ENCODE measurements at places on chromosomes 6 and 20.
A peak's percentile ranks its signal among the peaks of the same experiment; 100 is the strongest.

GRCh38 chr6:38784506-38785235, 69.6 kb downstream of the DNAH8 start:
- no peak for DNase-seq

GRCh38 chr20:36585410-36586125, 12.2 kb downstream of the TGIF2 start:
- no peak for DNase-seq

DNA sequence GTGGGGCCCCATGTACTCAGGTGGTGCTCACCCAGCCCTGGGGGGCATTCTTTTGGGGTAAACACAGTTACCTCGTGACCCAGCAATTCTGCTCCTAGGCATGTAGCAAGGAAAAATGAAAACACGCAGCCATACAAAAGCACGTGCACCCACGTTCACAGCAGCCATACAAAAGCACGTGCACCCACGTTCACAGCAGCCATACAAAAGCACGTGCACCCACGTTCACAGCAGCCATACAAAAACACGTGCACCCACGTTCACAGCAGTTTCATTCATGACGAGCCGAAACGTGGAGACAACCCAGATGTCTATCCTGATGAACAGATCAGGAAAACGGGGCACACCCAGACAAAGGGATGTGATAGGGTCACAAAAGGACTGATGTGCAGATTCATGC, 57.1 kb downstream of the YTHDF1 start:
- no peak for DNase-seq

DNA sequence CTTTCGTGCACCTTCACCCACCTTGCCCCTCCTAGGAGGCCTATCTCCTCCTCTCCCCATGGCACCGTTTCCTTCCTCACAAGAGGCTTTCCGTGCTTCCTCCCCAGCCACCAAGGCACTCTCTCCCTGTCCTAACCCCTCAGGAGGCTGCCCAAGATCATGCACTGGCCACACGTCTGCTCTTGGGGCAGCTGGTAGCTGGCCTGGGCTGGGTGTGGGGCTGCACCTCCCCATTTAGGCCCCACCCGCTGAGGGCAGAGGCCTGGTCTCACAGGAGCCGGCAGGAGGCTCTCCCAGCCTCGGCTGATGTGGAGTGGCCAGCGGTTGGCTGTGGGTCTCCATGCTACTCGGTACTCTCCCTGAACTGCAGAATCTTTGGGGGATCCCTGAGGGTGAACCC, 13.6 kb downstream of the NOL4L start:
- DNase-seq: no peak

DNA sequence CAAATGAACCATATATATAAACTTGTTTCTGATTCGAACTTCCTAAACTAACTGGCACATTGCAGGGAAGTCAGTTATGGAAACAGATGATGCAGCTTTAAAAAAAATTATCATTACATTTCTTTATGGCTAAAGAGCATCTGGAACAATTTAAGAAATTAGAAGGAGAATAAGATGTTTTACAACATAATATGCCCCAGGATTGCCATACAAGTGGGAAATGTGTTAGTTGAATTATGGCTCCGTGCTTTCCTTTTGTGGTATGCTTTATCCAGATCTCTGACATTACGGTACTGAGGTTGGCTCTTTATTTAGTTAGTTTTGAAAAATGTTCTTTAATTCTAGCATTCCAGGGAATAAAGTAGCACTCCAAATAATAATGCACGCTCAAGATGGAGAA, 343.0 kb upstream of the ZFP64 start:
- no peak for DNase-seq

DNA sequence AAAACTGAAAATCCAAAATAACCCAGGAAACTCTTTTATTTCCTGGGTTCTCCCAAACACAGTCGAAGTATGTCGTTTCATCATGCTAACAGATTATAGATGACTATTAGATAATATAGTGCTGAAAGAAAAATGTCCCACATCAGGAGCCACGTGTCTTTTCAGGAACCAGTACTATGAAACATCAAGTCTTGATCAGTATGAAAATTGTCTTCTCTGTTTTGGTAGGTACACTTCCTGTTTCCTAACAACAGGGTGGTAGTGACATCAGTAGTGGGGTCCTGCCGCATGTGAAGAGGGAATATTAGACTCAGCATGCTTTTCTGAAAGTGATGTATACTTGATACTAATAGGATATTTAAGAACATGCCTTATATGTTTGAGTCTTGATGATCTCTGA, 136.7 kb downstream of the HIVEP1 start:
- no peak for DNase-seq

DNA sequence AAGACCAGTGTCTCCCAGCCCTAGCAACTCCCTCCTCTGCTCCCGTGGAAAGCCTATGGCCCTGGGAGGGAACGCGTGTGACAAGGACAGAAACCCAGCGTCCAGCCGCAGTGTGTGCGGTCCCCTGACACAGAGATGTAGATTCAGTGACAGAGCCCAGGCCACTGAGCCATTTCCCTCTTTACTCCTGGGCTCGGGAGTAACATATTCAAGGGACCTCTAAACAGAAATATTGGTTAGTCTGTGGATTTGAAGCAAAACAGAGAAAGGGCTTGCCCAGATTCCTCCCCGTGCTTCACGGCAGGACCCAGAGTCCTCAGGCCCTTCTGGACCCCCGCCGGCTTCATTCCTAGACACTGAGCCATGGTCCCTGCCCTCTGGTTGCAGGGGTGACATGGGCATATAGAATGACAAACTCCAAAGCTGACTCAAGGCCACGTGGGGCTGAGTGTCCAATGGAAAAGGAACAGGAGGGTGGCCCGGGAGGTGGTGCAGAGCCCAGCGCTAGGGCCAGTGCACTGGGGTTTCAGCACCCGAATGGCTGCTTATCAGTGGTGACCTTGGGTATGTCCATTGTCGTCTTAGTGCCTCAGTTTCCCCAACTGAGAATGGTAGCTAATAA, 248.2 kb downstream of the QKI start:
- no peak for DNase-seq

DNA sequence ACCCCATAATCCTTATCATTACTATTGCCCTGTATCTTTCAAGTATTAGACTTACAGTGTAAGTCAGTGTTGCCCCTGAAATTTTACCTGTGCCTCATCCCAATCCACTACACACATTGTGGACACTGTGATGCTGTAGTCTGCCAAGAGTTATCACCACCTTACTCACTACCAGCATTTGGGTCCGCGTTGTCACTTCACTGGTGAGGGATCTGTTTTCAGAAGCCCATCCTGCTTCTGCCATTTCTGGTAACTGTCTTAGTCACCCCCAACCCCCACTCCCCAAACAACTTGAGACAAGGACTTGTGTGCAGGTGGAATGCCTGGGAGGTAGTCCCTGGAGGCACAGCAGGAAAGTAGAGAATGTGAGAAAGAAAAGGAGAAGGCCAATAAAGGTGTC, 6.0 kb upstream of the RAB44 start:
- no peak for DNase-seq

GRCh38 chr6:4936681-4937041, 67.2 kb downstream of the RPP40 start:
- DNase-seq: no peak

GRCh38 chr6:14200047-14200446, 82.5 kb downstream of the CD83 start:
- DNase-seq: no peak

DNA sequence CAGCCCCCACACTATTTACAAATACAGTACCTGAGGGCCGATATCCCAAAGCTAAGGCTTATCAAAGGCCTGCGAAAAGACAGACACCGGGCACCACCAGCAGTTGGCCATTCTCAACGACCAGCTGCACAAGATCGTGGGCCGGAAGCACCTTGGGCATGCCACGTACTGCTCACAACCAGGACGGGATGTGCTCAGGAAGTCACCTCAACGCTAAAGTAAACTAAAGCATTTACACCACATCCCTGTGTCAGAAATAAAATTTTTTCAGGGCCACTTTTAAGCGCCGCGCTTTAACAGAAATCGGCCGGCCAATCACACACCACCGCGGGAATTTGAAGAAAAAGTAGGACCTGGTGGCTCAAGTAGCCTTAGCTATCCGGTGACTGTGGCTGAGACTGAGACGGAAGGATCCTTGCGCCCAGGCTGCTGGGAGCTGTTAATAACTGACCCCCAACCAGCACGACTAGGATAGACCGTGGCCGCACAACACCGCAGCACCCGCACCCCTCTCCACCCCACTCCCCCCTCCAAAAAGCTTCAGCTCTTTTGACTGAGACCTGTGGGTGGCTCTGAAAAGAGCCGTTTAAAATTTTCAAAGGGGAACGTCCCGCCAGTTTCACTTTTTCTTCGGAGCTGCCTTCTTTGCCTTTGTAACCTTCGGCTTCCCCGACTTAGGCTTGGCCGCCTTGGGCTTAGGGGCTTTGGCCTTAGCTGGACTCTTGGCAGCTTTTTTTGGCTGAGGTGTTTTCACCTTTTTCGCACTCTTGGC, 131.2 kb upstream of the BTN3A2 start:
- DNase-seq: peak; percentile 46

DNA sequence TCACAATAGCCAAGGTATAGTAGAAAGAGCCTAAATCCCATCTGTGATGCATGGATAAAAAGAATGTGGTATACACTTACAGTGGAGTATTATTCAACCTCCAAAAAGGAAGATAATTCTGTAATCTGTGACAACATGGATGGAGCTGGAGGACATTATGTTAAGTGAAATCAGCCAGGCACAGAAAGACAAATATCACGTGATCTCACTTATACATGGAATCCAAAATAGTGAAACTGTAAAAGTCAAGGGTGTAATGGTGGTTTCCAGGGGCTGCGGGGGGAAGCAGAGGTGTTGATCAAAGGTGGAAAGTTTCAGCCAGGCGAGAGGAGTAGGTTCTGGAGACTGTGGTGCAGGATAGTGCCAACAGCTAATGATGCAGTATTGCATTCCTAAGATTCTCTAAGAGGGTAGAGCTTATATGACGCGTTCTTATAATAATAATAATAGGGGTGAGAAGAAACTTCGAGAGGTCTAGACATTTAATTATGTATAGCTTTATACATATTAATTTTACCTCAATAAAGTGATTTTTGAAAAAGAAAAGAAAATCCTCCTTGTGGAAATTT, 246.1 kb downstream of the FOXA2 start:
- no peak for DNase-seq

- DNase-seq: no peak
Observed at GRCh38 chr6:36337814-36338213, 1.1 kb upstream of the BNIP5 start.

DNA sequence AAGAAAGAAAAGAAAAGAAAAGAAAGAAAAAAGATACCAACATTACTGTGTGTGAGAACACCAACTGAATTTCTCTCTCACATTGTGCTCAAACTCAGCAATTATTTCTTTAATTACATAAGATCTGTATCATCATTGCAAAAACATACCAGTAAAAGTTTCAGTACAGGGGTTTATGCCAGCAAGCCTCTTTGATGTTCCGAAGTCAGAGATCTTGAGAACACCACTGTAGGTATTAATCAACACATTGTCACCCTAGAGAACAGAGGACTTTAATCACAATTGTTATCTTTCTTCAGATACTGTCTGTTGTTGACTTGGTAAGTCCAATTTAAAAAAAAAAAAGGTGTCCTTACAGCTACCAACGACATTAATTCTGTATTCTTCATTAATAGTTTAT, 60.9 kb upstream of the MAP7 start:
- no peak for DNase-seq

DNA sequence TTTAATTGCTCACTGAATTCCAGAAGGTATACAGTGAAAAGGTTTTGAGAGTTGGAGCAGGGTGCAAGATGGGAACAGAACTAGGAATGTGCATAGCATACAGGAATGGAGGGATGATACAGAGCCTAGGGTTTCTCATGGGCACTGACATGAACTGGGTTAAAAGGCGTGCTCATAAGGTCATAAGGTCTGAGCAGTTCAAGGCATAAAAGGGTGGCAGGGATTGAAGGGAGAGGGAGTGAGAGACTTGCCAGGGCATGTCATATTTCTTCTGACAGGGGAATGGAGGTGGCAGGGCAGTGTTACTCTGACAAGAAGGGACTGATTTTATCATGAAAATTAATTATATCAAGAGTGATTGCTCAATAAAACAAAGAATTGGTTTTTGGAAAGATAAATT, 4.7 kb downstream of the MLIP start:
- DNase-seq: no peak

- no peak for DNase-seq
Observed at GRCh38 chr6:156953479-156954146, 176.4 kb downstream of the ARID1B start.

DNA sequence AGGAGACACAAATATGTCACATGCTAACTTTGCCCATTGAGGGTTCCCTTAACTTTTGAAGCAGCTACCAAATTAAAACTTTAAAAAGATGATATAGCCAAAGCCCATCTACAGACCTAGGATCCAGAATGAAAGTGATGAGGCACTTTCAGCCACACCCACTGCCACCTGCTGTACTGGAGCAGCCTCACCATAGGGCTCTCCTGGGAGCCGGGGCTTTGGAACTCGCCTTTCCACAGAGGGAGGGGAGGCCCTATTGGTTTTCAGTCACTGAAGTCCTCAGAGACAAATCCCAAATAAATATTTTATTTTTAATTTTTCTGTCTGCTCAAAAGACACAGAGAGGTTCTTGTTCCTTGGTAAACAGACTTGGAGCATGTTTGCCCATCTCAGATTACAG, 238.1 kb upstream of the TAB2 start:
- no peak for DNase-seq

DNA sequence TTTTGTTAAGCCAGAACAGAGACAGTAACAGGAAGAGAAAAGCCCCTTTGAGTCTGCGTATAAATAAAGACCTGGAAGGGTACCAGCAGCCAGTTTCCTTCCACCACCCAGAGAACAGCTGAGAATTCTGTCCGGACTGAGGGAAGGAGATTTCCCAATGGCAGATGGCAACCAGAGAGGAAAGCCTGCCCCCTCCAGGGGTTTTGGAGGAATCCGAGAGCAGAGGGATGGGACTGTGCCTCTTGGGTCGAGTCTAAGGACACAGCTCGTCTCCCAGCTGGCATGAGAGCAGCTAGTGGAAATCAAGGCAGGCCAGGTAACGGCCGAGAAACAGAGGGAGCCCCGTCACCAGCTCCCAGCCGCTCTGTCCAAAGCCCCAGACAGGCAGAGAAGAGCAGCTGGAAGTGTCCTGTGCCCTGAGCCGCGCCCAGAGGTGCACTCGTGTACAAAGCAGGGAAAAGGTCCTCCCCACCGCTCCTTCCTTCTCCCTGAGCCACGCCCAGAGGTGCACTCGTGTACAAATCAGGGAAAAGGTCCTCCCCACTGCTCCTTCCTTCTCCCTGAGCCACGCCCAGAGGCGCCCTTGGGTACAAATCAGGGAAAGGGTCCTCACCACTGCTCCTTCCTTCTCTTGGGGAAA, 134.0 kb upstream of the SNX9 start:
- DNase-seq: no peak

- no peak for DNase-seq
Observed at GRCh38 chr6:161694995-161695394, 421.1 kb upstream of the AGPAT4 start.

DNA sequence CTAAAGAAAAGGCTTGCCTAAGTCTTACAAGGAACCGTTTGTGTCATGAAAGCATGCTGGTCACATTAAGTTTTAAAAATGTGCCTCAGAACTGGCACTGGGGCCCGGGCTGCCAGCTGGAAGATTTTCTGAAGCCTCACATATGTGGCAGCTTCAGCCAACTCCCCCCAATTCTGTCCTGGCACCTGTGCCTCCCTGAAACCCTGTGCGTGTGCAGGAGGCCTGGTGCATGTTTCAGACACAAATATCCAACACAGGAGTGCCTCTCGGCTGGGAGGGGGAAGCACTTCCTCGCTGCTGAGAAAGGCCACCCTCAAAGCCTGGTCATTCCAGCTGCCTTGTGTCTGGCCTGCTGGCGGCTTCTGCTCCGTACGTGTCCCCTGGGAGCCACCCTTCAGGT, 188.5 kb upstream of the SNX9 start:
- no peak for DNase-seq

GRCh38 chr6:160500639-160501038, 152.5 kb downstream of the SLC22A3 start:
- no peak for DNase-seq

Data from activated CD4-positive, CD25-positive, alpha-beta regulatory T cell (primary cell).